Effector CD4-positive, alpha-beta T cell (primary cell): ENCODE measurements at places on chromosomes 6 and 20.

DNA sequence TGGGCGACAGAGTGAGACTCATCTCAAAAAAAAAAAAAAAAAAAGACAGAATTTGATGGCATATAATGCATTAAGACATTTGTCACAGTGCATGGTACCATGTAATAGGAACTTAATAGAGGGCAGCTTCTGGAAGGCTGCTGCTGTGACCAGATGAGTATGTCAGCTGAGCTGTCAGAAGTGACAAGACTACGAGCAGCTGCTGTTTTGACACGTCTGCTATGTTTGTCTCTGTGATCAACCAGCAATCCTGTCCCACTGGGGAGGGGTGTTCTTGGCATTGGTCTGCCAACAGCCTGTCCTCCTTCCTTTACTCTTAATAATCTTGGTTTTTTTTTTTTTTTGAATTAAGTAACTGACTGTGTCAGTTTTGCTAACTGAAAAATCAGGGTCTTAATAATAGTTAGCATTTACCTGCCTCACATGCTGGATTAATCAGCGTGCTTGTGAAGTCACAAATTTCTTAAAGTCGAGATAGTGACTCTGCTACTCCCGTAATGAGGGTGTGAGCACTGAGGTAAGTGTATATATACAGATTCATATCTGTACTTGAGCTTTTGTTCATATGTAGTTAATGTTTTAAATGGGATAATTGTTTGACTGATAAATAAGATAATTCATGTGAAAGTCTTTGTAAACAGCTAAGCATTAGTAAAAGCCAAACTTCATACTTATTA, 152.4 kb downstream of the BMP2 start:
- no peak for DNase-seq

DNA sequence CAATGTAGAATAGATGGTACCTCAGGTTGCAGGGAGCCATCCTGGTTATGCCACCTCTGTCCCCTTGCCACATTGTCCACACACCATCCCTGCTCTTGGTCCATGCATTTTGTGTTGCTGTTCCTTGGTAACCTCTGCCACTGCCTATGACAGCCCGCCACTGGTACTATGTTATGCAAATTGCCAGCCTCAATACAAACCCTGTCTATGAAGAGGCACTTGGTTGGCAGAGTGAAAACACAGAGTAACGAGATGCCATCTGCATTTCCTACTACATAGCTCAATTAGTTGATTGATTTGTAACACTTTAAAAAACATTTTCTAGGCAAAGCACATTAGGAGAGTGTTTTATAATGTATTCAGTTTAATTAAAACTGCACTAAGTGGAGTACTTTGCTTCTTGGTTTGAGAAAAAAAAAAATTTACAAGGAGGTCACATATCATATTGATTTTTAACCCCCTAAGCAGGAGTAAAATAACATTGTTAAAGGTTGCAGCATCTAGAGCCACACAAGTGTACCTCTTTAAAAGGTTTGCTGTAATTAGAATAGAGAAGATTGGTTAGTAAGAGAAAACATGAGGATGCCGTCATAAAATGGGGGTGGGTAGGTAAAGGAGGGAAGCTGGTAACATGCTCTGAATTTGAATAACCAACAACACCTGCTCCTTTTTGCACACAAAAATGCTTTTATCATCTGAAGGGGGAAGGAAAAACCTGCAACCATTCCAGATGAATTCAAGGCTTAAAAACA, 817.1 kb downstream of the KIF16B start:
- no peak for DNase-seq

- no peak for DNase-seq
Measured at GRCh38 chr6:152969688-152970418, 13.0 kb downstream of the FBXO5 start.

DNA sequence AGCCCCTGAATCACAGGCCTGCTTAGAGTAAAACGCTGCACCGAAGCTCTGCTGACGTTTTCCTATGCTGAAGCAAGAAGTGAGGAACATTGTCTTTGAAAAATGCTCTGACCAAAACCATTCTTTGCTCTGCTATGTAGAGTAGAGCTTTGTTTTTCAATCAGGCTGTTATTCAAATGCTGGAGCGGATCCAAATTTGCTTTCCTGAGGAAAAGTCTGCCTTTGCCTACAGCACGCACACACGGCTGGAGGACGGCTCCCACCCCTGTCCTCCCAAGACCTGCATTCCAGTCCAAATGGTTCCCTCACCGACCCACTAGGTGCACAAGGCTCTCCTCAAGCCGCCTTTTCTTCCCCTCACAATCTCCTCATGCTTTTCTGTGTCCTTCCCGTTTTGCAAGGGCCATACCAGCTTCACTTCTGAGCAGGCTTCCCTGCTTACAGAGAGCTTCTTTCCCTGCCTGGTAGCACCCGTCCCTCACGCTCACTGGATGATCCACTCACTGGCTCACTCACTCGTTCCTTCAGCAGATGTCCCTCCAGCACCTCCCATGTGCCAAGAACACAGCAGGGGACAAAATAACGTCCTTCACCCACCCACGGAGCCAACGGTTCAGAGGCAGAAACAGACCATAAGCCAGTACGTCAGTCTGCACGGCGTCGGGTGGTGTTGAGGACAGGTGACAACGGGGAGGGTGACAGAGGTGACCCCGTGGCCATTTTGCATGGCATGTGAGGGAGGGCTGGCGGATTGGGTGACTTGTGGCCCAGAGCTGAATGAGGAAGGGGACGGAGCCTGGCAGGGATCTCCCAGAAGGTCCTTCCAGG, 137.9 kb upstream of the NEDD9 start:
- no peak for DNase-seq

- no peak for DNase-seq
Measured at GRCh38 chr20:18395544-18395943, 71.3 kb downstream of the DZANK1 start.

GRCh38 chr6:20013066-20013861, 176.1 kb downstream of the ID4 start:
- DNase-seq = no peak

DNA sequence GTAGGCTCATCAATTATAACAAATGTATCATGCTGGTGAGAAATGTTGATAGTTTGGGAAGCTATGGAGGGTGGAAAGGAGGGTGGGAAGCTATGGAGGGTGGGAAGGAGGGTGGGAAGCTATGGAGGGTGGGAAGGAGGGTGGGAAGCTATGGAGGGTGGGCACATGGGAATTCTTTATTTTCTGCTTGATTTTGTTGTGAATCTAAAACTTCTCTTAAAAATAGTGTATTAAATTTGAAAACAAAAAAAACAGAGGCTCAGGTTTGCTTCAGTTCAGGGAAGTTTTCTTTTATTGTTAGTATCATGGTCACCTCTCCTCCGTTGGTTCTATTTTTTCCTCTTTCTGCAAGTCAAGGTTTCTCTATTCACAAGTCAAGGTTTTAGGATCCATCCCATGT, 106.4 kb downstream of the SOD2 start:
- no peak for DNase-seq

DNA sequence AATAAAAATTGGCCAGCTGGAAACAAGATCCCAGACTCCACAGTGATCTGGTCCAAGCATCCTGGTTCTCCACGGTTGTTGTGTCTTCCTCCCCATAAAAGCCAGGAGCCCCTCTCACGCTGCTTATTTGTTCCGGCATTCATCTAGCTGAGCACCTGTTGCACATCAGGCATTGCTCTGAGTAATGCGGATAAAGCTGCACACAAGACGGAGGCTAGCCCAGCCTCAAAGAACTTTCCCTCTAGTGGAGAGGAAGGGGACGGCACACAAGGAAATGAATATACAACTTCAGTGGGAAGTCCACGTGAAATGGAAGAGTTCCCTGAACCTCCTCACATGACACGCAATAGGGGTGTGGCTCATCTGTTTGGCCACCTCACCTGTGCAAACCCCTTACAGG, 30.3 kb upstream of the NXT1 start:
- DNase-seq = no peak

DNA sequence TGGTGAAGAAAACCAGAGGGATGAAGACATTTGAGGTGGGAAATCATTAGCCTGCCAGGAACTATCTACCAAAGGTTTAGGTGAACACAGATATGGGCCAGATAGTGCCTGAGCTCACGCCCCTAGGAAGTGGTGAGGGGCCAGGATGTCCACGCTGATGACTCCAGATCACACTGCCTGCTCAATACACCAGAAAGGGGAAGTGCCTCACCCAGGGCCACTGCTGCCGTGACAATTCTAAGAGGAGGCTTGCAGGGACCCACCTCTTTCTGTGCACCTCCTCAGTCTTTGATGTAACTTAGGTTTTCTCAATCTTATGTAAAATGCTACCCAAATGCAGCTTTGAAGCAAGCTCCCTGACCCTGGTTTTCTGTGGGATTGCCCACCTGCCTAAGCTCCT, 5.4 kb upstream of the RAB44 start:
- DNase-seq = no peak

DNA sequence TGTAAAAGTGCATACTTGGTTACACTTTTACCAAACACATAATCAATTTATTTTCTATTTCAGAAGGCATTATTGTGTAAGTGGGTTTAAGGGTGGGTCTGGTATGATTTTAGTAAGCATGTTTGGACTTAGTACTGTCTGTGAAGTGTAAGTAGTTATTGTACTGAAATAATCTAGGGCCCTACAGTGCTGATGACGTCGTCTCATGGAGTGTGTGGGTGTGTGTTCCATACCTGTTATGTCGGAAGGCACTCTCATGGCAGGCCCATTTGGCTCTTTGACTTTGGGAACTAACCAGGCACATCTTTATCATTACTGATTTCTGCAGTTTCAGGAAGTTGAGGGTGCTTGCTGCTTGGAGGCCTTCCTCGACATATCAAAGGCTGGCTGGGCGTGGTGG, 155.1 kb downstream of the SASH1 start:
- DNase-seq = no peak

DNA sequence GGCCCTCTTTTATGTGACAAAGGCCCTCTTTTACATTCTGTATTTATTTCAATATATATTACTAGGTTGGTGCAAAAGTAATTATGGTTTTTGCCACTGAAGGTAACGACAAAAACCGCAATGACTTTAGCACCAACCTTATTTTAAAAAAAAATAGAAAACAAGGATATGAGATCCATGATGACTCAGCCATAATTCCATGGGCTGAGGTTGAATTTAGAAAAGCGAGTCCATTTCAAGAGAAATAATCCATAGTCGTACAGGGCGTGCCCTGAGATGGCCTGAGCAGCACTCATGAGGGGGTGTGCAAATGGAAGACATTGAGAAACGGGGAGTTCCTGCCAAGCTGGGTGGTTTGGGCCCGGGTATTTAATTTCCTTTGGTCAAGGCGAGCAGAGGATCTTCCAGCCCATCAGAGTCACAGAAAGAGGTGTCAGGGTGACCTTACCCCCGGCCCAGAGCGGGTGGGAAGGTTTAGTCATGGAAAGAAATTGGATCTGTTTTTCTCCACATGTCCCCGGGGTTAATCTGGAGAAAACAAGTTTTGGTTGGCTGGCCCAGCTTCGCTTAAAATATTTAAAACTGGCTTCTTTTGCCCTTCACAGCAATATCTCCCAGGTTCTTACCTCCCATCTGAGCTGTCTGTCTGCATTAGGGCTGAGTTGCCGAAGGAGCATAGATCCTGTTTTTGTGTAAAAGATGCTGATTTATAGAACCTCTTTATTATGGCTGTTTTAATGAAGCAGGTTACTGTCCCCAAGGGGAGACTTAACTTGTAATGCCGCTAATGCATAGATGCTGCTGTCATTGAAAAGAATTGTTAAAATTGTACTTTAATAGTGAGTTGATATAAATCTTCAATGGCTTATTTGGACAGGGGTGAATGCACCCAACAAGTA, 255.6 kb downstream of the PREX1 start:
- DNase-seq = no peak

DNA sequence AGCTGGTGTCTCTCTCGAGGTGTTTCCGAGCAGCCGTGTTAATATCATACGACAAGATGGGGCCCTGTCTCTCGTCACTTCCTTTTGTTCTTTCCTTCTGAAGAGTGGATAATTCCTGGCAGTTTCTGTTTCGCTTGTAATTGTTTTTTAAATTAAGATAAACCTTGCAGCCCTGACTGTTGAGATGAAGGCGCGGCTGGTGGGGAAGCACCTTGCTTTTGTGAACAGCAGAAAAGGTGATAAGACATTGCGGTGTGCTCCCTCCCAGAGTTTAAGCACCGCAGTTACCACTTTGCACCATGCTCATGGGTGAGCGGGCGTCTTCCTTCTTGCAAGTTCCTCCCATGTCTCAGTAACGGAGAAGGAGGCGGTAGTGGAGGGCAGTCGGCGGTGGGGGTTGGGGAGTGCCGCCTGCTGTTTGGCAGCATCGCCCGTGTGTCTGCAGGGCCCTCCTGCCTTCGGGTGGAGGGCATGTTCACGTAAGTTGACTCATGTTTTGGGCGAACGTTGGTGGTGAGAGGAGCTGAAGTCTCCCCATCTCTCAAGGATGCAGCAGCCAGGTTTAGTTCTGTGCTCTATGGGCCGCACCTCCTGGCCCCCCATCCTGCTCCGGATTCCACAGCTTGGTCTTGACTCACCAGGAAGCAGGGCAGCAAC, 345.9 kb downstream of the TAF4 start:
- peak; percentile 13 for DNase-seq

- no peak for DNase-seq
Measured at GRCh38 chr6:109877028-109878004, 100.8 kb upstream of the GPR6 start.

DNA sequence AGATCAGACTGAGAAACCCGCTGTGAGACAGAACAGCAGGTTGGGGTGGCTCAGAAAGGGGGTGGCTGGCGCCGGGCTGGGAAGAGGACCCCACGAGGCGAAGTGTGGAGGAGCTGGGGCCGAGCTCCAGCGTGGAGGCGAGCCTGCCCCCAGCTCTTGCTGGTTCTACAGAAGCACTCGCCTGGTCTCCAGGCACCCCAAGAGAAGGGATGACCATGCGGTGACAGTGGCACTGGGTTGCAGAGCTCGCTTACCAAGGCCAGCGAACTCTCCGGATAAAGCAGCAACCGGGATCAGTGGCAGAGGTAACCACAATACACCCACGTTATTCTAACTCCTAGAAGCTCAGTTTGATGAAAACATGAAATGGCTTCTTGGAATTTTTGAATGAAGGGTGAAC, 26.5 kb downstream of the THBS2 start:
- no peak for DNase-seq

DNA sequence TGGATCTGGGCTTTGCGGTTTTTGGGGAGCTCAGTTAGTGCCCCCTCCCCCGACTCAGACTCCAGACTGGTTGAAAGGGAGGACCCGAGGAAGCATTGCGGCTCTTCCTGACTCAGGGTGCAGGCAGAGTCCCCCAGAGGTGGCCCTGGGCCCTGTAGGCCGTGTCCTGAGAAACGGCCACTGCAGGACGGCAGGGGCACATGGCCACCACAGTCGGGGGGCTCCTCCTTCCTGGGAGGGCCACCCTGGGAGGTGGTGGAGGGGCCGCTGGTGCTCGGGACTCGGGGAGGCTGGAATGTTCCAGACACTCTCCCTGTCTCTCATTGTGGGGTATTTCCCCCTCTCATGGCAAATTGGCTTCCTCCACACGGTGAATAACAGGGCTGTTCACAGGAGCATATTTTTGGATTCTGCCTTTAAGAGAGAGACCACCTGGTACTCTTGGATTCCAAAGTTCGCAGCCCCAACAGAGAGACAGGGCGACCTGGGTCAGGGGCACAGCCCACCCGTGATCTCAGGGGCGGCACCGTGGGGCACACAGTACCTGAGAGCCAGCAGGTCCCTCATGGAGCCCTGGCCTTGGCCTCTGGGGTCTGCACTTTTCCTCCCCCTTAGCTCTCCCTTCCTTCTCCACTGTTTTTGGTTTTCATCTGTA, 35.7 kb downstream of the FRMD1 start:
- DNase-seq = no peak
